Stimulated activated CD4-positive, alpha-beta T cell treated with anti-CD3 and anti-CD28 coated beads, TNF-alpha, amount 100 ng/mL, for 24 hours (primary cell): ENCODE measurements at places on chromosomes 11 and 22.

DNA sequence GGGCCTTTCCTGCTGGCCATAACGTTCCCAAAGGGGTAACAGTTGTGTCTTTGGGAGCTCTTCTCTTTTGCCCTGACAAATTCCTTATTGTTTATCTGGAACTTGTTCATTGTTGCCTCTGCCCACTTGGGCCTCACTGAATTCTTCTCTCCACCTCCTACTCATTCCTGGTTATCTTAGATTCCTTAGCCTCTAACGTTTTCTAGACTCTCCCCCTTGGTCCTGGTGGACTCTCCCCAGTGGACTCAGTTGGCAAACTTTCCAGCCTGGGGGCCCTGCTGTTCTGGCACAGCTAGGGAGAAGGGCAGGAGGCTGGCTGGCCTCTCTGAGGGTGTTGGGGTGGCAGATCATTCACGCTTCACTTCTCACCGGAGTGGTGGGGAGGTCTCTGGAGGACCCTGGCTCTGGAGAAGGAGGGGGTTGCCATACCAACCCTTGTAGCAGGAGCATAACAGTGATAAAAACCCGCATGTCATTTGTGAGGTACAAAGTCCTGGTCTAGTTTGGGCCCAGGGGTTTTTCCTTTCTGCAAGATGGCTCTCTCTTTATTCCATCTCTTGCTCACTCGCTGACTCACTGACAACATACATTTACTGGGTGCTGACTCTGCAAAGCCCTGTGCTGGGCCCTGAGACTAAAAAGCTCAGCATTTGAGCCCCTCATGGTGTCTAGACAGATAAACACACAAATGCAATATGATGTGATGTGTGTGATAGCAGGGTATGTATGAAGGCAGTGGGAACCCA is 39.7 kb downstream of the YWHAH start:
- DNase-seq: no peak

- no peak for DNase-seq
Measured at GRCh38 chr22:31173386-31174145, 13.6 kb downstream of the RNF185 start.

DNA sequence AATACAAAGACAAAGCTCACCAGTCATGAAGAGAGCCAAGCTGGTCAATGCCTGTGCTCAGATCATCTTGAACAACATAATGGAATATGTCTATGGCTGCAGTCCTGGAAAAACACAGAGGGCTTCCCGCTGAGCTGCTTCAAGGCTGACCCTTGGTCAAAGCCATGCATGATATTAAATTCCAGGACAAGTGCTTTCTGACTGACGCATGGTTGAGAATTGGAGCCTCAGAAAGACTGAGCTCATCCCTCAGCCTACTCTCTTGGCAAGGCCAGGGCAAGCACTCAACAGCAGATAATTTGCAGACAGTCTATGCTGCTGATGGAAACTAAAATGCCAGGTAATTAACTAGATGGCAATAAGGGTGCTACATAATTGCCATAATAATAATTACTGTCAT is 89.2 kb downstream of the GALNT18 start:
- no peak for DNase-seq

GRCh38 chr11:19984048-19984742 is 176.1 kb downstream of the DBX1 start:
- no peak for DNase-seq

GRCh38 chr11:114082415-114082748 is 22.9 kb downstream of the ZBTB16 start:
- no peak for DNase-seq

DNA sequence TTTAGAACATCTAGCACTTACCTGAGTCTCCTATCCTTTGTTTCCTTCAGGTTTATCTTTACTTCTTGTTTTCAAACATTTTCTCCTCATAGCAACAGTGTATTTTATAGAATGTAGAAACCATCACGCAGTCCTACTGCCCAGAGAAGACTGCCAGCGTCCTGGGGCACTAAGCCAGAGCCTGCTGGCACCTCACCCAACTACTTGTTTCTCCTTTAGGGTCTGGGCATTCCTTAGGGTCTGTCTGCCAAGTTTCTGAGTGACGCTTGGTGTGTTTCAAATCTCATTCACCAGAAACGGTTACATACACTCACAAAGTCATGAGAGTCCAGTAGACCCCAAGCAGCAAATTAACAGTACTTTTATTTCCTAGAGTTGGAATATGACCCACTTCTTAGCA is 49.6 kb upstream of the SLC25A1 start:
- DNase-seq: no peak

GRCh38 chr22:36397131-36398093 is 9.6 kb upstream of the MYH9 start:
- DNase-seq: no peak

DNA sequence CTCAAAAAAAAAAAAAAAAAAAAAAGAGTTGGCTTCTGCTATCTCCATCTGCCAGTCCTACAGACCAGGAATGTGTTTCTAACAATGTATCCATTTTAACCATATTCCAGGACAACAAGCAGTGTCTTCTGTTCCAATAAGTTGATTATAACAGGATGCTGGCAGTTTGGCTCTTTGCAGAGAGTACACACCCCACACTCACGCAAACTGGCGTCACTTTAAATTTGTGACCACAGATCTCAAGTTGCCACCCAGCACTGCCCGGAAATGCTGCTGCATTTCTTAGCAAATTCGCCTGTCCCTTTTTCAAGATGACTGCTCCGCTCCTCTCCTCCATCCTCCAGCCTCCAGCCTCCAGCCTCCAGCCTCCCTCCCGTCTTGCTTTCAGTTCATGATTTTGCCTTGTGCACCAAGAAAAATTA is 44.3 kb downstream of the SCGB1A1 start:
- no peak for DNase-seq

DNA sequence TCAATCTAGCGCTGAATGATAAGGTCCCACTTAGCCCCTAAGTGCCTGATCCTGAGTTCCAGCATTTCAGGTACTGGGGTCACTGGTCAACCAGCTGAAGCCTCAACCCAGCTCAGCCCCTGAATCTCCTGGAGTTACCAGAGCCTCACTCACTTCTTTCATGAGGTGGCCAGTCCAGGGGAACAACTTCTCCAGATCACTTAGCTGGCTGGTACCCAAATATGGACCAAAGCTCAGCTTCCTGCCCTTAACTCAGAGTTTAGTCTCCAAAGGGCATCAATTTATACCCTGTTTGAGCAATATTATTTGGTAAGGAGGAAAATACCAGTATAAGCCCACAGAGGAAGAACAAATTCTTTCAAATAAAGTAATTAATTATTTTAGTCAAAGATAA is 105.6 kb downstream of the SLC1A2 start:
- no peak for DNase-seq

DNA sequence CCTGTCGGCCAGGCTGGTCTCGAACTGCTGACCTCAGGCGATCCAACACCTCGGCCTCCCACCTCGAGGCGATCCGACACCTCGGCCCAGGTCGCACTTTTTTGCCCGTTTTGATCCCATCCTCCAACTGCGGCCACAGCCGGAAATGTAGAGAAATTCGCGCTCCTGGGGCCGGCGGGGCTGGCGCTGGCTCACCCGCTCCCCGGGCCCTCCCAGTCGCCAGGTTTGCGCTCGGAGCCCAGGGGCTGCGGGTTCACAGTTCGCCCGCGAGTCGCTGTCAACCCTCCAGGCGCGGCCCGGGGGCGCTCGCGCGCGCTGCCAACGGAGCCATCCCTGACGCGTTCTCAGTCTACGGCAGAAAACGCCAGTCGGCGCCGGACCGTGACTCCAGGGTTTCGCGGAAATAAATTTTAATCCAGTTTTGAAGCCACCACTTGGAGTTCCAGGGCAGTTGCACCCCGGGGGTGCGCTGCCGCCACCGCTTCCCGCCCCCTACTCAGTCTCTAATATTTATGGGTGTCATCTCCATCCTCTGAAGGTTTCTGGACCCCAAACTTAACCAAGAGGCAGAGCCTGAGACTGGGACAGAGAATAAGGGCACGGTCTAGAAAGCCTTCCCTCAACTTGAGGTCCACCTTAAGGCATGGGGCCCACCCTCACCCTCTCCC is 1.5 kb upstream of the KLHDC7B start:
- peak; percentile 66 for DNase-seq

GRCh38 chr11:116984589-116984988 is 113.6 kb downstream of the SIK3 start:
- no peak for DNase-seq

GRCh38 chr11:91536366-91536765 is 688.3 kb upstream of the FAT3 start:
- no peak for DNase-seq

GRCh38 chr11:1992111-1992510 is 5.5 kb downstream of the H19 start:
- DNase-seq: no peak

- DNase-seq: no peak
Measured at GRCh38 chr22:43234264-43234988, 47.5 kb upstream of the TTLL12 start.

- no peak for DNase-seq
Measured at GRCh38 chr11:6655790-6656583, at the start of gene DCHS1. Gene DCHS1, minus strand, starts transcription at chr11:6655809. Its CDS starts 14,196 bp downstream, at chr11:6641613.

DNA sequence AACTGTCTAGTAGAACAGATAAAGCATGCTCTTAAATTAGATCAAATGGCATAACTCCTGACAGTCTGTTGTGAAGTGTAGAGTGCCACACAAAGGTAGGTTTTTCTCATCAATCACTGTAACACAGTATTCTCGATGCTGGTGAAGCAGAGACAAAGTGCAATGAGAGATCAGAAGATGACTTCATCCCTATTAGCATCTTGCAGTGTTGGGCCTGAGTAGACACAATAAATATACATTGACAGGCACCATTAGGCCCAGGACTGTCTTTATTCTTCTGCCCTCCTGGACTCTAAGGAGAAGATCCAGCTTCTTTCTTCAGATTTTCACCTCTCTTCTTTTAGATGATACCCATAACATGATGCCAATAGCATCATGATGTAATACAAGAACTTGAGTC is 478.0 kb upstream of the TENM4 start:
- no peak for DNase-seq

GRCh38 chr22:46844606-46845210 is 82.3 kb downstream of the TBC1D22A start:
- DNase-seq: no peak

DNA sequence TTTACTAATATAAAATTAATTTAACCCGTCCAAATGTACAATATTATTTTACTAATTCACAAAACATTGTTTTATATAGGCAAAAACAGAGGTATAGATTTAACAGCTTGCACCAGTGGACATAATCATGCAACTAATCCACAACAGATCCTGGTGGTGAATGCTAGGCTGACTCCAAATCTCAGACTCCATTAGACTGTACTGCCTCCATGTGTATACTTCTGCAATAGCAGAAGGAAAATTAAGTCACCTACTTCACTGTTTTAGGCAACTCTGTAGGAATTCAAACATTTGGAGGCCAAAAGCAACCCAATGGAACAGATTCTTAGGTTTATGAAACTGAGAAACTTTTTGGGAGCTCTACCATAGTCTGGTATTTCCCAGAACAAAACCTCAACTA is 30.0 kb upstream of the RAB39A start:
- DNase-seq: no peak

- DNase-seq: no peak
Measured at GRCh38 chr11:86787018-86787536, 13.3 kb upstream of the PRSS23 start.

GRCh38 chr11:31397239-31397834 is 27.7 kb downstream of the DNAJC24 start:
- DNase-seq: no peak

DNA sequence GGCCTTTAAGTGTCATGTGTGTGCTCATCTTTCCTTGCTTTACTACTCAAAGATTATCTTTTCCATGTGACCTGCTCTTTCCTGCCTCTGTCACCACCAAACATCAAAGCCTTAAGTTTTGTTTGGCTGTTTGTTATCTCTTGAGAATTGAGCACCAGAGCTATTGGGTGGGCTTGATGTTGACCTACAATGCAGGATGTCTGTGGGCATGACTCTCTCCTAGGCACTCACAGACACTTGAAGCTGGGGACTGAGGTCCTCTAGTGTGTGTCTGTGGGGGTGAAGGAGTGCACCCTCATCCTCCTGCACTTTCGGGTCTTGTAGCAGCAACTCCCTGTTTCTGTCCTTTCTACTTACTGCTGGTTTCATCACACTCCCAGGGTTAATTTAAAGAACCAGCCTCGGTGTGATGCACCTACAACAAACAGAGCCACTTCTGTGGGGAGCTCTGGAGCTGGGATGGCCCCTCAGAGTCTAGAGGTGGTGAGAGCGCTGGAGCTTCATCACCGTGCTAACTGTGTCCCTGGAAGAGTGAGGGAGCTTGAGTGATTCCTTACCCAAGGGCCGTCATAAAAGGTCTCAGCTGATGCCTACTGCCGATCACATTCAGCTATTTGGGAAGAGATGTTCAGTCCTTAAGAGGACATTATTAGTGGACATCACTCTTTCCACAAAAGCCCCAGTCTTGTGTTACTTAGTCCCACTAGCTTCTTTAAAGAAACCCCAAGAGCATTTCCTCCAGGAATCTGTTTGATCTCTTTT is 56.3 kb downstream of the LRRC74B start:
- DNase-seq: no peak

GRCh38 chr11:33480626-33481025 is 220.0 kb downstream of the C11orf91 start:
- no peak for DNase-seq

DNA sequence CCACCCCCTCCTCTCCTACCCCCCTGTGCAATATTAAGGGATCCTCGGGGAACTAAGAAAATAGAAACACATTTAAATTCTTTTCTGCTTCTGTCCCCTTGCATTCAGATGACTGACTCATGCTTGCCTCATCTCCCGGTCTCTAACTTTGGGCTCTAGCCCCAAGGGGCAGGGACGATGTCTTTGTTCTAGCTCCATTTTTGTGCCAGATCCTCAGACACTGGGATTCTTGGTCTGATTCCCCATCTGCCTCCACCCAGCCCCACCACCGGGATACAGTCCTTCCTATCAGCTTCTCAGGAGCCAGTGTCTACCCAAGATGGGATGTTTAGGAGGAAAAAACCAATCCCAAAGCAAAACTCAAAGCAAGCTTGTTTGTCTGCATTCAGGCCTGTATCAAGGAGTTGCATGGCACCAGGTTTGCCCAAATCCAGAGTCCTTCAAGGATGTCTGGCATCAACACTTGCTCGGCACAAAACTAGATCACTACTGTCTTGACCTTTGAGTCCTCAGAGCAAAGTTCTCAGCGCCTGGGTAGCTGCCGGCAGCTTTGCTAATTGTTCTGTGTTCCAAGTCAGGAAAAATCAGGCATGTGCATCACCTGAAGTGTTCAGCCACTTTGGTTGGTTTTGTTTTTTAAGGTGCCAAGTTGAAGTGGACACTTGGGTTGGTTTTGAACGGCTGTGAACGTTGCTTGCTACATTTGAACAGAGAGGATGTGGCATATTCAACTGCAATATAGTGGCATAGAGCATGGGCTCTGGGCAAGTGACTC is 212.8 kb downstream of the DSCAML1 start:
- DNase-seq: no peak

DNA sequence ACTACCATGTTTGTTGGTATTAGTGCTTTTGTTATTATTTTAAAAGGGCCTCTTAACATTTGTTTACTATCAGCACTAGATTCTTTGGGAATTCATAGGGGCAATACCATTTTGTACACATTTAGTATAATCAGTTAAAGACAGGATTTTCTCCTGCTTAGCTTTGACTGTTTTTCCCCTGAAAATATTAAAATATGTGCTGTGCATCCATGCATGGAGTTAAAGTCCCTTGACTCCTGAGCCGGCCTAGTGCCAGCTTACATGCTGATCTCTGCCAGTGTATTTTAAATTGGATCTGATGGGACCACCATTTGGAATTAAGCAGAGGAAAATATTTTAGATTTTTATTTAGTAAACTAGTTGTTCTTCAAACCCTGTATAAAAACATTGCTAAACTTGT is 161.4 kb downstream of the METTL15 start:
- DNase-seq: no peak
